ENCODE measurements at places on chromosomes 1 and 21.

DNA sequence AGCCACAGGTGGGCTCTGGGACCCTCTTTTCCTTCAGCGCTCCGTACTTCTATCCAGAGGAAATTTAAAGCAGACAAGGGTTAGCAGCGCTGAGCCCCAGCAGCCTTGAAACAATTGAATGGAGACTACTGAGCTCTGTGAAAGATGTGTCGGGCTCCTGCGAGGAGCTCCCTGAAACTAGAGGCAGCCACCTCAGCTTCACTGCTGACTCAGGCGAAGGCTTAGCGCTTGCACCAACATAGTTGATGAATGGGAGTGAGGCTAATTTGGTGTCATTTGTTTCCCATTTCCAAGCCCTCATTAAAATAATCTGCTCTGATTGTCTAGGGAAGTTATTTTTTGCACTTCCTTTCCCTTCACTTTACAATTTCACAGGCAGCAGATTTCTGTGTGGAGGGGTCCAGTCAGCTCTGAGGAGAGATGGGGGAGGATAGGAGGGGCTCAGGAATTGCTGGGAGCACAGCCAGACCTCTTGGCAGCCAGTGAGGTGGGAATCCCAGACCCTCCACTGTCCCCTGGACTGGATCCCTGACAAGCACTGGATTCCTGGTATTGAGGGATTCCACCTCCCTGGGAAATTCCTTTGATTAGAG lies 398.9 kb upstream of the PLXNA2 start:
- no peak for DNase-seq

DNA sequence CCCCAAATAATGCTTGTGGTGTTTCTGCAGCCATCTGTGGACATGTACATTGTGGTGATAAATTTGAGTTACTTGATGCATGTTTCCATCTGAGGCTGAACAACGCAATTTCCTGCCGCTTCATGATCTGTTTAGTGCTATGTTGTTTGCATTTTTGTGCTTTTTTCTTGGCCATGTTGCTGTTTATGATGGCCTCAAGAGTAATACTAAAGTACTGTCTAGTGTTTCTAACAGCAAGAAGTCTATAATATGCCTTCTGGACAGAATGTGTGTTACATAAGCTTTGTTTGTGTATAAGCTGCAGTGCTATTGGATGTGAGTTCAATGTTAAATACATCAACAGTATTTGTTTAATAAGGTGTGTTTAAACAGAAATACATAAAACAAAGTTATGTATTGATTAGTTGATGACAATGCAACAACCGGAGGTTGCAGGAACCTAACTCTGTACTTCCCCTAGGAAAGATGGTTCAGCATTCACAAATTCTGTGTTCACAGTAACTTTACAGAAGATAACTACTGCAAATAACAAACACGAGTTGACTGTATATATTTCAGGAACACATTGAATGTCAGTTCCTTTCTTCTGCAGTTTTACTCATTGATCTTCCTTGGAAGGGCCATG lies 114.8 kb upstream of the USP24 start:
- DNase-seq, result no peak

- DNase-seq, result no peak
Measured at GRCh38 chr1:154614247-154614646, 6.3 kb upstream of the ADAR start.

DNA sequence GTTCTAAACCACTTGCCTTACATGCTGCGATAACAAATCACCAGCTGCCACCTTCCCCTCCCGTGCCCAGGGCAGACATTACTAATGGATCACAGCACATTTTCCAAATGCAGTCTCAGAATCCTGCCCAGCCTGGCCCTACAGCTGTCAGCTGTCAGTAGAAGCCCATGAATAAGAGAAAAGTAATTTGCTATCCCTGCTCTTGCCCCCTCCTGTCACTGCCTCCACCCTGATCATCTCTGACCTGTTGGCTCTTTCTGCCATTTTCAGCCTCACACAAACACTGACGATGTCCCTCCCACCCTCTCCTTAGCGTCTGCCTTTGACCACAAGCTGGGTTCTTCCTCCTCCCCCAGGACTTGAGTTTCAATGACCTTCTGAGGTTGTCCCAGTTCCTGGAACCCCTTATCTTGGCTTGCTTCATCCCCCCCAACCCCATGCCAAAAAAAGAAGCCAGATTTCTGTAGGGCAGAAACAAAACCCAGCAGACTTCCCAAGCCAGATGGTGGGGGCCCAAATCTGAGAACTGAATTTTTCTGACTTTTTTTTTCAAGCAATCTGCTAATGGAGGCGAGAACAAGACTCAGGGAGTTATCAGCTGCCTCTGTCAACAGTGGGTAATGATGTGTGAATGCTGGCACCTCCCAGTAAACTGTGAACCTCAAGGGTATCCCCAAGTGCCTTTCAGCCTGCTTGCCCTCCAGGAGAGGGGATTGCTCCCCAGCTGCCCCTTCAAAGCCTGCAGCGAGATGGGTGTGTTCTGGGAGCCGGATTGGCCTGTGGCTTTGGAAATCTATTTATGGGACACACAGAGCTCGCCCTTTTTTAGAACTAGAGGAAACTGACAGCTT lies 216.5 kb upstream of the VAMP3 start:
- no peak for DNase-seq

GRCh38 chr1:18938707-18939070 lies 17.8 kb downstream of the IFFO2 start:
- DNase-seq, result no peak

GRCh38 chr1:168300626-168301025 lies 19.9 kb downstream of the TBX19 start:
- no peak for DNase-seq

GRCh38 chr1:201172326-201172725 lies 18.1 kb upstream of the TMEM9 start:
- DNase-seq, result no peak

DNA sequence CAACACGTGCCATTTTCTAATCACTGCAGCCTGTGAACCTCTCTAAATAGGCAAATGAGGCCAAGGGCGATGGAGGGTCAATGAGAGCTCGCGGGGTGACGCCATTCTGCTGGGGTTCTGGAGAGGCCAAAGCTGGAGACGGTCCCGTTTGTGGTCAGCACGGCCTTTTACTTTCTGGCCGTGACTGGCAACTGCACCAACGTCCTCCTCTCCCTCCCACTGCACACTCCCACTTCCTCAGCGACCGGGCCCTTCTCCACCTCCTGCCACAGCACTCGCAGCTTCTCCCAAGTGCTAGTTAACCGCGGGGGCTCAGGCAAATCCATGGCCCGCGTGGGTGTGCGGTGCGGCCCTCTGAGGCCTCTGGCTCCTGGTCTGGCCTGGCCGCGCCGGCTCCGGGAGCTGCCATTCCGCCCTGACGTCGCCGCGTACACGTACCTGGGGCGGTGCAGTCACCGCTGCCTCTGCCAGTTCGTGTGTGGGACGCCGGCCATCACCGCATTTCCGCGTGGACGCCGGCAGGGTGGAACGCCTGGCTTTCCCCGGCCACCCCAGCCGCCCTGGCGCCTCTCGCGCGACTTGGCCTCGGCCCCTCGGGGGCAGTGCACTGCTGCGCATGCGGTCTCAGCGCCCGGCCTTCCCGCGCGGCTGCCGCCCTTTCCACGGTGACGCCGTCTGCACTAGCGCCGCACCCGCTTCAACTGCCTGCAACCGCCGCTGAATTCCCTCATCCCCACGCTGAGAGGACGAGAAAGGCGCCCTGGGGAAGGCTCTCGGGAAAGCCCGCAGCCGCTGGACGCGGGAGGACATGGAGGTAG lies 18.2 kb downstream of the OR2C3 start:
- DNase-seq, result no peak

- DNase-seq, result no peak
Measured at GRCh38 chr1:44312399-44313196, 42.5 kb downstream of the ERI3 start.

DNA sequence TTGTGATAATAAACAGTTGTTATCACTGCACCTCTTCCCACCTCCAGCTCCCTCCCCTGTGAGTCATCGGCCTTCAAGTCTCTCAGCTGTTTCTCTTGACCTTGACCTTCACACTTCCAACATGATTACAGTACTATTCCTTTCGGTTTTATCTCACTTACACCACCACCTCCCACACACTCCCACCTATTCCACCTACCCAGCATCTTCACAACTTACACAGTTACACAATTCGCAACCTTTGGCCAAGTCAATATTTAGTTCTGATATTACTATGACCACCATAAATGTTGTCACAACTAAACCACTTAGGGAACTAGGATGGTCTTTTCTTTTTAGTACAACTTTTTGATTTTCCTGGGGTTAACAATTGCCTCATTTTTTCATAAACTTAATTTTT lies 60.2 kb downstream of the RIPK4 start:
- DNase-seq, result no peak

DNA sequence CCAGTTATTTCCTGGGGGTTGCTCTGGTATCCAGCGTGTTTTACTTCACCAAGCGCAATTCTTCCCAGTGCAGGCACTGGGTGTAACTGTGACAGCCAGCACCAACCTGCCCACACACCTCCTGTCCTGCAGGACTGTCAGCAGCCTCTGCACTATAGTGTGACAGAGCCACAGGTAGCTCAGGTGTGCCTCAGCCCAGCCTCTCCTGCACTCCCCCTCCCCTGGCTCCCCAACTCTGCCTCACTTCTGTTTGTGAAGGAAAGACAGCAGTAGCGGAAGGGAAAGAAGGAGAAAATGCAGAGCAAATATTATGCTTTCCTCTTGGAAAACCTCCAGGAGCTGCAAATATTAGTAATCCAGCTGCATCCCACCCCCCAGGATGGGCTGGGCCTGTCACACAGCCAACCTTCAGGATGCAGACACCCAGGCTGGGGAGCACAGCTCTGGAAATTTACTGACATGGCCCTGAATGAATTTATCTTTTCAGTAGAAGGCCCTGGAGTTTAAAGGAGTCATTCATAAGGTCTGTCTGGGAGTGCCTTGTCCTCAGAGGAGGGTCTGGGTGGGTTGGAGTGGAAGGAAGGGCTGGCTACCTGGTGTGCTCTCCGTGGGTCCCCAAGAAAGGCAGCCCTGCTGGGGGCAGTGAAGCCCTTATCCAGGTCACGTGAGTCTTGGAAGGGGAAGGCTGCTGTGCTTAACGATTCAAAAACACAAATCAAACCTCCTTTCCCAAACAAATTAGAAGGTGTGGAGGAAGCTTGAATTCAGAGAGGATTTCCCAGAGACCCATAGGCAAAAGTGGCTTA lies 20.9 kb downstream of the CAPN2 start:
- DNase-seq, result peak; percentile 23

GRCh38 chr1:119275145-119276134 lies 93.1 kb upstream of the HAO2 start:
- peak; percentile 12 for DNase-seq

- DNase-seq, result no peak
Measured at GRCh38 chr21:21624674-21625073, 626.5 kb downstream of the NCAM2 start.

DNA sequence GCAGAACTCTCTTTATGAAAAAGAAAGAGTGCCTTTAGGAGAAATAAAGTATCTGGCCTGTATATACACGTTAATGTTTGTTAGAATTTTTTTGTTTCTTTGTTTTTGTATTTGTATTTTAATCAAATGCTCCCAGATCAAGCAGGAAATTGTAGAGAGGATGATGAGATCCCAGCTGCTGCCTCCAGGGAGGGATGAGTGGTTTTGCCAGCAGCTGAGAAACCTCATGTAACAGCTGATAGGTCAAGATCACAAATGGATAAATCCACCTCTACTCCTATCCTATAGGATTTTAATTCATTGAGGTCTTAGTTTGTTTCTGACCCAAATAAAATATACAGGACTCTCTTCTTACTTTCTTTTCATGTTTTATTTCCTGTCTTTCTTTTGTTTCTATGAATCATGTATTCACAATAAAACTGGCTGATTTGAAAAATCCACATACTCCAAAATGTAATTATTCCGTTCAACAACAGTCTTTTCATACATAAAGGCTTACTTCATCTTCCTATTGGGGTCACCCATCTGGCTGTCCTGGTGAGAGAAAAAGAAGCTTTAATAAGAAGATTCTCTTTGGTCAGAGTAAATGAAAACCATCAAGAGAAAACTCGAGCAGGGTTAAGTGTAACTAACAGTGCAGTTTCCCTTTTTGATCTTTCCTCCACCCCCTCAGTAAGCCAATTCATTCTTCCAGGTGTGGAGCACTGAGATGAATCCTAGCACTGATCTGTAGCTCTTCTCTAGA lies 129.3 kb upstream of the PLPPR5 start:
- DNase-seq, result no peak

DNA sequence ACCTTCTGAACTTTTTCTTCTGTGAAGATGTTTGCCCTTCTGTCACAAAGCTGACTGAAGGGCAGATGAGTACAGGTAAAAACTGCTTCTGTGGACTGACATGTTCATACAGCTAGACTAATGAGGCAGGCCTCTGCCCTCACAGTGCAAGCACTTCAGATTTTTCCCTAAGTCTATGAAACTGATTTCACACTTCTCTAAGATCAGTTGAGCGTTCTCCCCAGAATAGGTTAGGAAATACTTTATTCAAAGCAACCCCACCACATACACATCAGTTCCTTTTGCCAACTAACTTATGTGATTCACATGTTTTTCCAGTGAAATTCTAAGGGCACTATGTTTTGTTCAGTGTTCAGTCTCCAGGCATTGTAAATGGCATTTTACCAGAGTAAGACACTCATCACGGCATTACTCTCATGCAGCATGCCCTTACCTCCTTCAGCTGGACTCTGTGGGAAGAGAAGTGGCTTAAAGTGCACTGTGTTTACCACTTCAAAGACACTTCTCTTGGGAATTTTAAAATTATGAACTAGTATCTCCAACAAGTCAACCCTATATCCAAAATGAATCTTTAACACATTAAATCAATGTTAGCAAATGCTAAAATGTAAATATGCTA lies 5.4 kb upstream of the PSMG1 start:
- DNase-seq, result no peak

- no peak for DNase-seq
Measured at GRCh38 chr1:239587066-239587465, 200.7 kb downstream of the CHRM3 start.

DNA sequence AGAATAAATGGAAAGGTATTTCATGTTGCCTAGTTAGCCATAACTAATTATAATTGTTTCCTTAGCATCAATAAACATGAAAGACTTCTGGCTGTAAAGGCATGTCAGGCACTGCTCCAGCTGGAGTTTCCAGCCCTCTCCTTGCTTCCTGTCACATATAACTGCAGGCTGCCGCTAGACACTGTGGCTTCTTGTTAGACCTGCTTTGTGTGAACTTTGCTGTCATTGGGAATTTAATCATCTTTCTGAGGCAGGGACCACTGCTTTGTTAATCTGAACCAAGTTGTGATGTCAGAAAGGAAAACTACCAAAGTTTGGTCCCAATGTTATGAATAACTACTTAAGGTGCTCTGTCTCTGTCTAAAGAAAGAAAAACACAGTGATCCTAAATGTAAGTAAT lies 90.3 kb upstream of the DUSP10 start:
- DNase-seq, result no peak

GRCh38 chr1:212606395-212607205 lies 2.0 kb upstream of the ATF3 start:
- no peak for DNase-seq

DNA sequence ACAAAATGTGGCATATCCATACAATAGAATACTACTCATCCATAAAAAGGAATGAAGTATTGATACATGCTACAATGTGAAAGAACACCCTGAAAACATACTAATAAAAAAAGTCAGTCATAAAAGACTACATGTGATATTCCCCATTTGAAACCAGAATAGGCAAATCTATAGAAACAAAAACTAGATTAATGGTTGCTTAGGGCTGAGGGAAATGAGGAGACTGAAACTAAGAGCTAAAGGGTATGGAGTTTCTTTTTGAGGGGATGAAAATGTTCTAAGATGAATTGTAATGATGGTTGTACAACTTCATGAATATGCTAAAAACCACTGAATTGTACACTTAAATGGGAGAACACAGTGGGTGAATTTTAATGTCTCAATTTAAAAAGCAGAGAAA lies 50.9 kb downstream of the ACBD6 start:
- no peak for DNase-seq

GRCh38 chr1:146012703-146013558 lies 8.6 kb downstream of the HJV start:
- DNase-seq, result peak; percentile 64
